Activated CD4-positive, alpha-beta T cell treated with anti-CD3 and anti-CD28 coated beads for 24 hours (primary cell): ENCODE measurements at places on chromosomes 2 and 18.

DNA sequence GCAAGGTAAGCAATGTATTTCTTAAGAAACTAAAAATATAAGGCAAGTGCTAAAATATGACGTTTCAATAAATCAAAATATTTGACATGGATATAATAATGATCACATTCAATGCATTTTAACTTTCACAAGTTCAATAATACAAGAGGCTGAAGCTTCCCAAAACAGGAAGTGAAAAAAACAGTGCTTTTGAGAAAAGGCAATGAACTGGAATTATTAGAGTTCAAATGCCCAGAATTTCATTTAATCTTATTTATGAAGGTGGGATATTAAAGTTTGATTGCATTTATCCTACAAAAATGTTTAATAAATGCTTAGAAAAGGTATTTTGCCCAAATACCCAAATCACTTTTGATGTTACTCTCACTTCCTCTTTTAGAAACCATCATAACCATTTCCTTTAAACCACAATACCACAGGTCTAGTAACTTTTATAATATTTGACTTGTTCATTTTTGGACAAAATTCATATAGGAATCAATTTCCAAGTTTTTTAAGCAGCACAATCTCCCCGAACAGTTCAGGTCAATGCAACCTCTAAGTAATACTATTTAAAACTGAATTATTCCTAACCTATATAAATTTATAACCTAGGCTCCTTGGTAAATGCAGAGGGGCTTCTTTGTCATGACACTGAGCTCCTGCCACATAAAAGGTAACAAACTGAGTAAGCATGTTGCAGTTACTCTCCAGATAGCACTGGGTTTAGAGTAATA, 2.1 kb downstream of the NCKAP1 start:
- DNase-seq: no peak

- no peak for DNase-seq
These were observed 34.0 kb downstream of the LOXHD1 start for GRCh38 chr18:46622999-46623398.

DNA sequence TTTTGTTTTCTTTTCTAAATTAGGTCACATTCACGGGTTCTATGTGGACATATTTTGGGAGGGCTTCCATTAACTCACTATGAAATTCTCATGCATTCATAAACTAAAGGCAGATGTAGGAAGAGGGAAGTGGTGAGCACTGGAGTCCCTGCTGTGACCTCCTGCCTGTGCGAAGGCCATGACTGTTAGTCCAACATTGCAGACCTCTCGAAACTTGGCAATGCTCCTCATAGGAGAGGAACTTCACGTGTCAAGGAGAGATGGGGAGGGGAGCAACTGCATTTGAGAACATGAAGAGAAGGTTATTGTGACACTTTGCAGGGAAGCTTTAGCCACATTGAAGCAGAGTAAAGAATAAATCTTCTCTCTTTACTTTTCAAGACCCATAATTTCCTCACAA, 126.4 kb upstream of the HNMT start:
- DNase-seq: no peak

GRCh38 chr18:25278394-25278793, 73.6 kb downstream of the ZNF521 start:
- no peak for DNase-seq

DNA sequence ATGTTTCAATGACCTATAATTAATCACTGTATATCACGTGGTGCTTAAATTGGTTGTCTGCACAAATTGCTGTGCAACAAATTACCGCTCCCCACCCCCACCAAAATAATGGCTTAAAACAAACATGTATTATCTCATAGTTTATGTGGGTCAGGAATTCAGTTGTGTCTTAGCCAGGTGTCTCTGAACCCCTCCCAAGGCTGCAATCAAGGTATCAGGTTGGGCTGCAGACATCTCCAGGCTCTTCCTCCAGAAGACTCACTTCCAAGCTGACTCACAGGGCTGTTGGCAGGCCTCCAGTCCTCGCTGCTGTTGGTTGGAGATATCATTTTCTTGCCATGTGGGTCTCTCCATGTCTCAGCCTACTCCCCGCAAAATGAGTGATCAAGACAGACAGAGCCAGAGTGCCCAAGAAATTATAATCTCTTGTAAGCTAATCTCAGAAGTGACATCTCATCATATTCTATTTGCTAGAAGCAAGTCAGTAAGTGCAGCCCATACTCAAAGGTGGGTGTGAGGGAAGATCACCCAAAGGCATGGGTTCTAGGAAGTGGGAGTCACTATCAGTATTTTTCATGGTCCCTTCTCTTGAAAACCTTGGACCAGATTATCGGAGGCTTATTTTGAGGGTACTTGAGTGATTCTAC, 38.4 kb downstream of the SPC25 start:
- no peak for DNase-seq

GRCh38 chr2:240213476-240214421, 73.3 kb upstream of the OTOS start:
- DNase-seq: no peak

DNA sequence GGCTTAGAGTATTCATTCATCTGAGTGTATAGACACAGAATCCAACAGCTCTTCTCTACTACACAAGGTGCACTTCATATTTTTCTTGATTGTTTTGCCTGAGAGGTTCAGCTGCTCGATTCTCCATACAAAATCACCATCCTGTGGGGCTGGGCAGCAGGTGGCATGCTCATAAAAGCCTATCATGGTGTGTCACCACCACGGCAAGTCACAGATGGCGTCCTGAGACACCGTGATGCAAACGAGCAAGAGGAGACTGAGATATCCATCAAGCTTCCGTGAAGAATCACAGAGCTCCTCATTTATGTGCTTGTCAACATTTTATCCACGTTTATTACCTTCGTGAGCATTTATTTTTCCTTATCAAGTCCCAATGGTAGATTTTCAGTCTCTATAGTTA, 22.4 kb upstream of the NRP2 start:
- DNase-seq: no peak

DNA sequence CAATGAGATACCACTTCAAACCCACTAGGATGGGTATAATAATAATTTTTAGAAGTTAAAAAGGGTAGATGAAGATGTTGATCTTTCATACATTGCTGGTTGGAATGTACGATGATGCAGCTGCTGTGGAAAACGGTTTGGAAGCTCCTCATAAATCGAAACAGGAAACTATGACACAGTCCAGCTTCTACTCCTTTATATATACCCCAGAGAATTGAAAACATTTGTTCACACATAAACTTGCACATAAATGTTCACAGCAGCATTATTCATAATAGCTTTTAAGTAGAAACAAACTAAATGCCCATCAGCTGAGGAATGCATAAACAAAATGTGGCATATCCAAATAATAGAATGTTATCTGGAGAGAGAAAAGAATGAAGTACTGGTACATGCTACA, 95.0 kb downstream of the STRADB start:
- no peak for DNase-seq

GRCh38 chr2:215032153-215032552, 106.3 kb downstream of the ABCA12 start:
- DNase-seq: no peak

DNA sequence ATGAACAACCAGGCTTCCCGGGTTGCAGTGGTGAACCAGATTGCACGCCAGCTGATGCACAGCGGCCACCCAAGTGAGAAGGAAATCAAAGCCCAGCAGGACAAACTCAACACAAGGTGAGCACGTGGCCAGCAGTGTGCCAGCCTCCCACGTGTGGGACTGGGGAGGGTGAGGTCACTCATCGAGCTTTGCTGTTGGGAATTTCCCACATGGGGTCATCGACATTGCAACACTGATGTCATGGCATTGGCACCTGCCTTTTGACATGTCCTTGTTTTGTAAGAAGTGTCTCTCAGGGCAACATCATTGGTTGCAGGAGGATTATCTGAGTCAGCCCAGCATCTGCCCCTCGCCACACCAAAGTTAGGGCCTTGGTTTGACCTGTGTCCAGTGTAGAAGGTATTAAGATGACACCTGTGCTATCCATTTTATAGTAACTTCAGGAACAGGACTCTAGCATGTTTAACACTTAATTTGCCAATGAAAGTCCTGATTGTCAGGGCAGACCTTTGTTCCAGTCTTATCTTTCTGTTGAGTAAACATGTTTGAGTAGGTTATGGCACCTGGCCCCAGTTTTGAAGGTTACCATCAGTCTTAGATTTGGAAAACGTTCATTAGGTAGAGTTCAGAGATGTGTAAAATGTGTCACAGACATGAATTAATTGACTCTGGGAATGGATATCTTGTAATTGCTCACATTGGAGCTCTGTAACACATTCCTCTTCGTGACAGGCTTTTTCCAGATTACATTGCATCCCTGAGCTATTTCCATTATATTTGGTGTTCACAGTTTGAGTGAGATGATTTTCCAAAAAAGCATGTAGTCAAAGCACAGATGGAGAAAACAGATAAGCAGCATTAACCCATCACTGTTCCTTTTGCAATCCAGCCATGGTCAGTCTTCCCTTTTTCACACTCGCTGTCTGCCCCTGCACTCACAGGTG, 93.3 kb upstream of the EML6 start:
- DNase-seq: no peak

DNA sequence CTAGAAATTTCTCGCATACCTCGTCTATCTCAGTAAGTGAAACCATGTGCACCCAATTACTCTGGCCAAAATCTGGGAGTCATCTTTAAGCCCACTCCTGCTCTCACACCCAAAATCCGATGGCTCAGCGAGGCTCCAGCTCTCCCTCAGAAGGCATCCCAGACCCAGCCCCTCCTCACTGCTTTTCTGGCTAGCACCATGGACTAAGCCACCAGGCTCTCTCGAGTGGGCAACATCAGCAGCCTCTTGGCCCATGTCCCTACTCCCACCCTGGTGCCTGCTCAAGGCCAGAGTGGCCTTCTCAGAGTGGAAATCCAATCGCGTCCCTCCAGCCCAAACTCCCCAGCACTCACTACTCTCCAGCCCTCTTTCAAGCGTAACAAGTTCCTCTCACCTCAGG, 27.2 kb downstream of the TNS1 start:
- no peak for DNase-seq

DNA sequence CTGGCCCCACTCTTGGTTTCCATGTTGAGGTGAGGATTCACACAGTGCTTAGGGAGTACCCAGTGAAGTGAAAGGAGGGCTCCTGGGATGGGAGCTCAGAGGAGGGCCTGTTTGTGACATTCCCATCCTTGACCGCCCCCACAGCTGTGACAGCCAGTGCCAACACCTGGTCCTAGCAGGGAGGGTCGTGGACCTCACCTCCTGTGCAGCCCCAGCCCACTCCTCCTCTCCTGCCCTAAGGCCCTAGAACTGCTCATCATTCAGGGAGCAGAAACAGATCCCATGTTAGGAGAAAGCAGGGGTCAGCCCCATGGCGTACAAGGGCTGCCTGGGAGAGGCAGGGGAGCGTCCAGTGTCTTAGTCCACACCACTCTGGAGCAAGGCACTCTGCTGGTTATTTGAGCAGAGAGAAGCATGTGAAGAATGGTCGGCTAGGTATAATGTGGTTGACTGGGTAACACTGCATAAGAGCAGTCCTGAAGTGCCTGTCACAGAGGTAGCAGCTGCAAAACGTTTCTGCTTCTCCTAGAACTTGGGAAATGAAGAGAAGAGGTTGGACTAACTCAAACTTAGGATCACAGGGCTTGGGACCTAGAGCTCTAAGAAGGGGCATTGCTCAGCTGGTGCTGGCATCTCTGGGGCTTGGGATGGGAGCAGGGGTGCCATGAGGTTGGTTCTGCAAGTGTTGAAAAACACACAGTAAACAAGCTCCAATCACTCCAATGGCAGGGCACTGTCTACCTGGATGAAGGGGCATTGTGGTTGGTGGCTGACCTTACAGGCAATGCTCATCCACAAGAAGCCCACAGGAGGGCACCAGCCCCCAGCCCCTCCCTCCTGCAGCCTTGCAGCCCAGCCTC, 55.6 kb downstream of the FAM168B start:
- DNase-seq: no peak
